ENCODE measurements at places on chromosomes 1 and 21.

- no peak for DNase-seq
Measured at GRCh38 chr21:45463871-45464270, 58.9 kb downstream of the COL18A1 start.

DNA sequence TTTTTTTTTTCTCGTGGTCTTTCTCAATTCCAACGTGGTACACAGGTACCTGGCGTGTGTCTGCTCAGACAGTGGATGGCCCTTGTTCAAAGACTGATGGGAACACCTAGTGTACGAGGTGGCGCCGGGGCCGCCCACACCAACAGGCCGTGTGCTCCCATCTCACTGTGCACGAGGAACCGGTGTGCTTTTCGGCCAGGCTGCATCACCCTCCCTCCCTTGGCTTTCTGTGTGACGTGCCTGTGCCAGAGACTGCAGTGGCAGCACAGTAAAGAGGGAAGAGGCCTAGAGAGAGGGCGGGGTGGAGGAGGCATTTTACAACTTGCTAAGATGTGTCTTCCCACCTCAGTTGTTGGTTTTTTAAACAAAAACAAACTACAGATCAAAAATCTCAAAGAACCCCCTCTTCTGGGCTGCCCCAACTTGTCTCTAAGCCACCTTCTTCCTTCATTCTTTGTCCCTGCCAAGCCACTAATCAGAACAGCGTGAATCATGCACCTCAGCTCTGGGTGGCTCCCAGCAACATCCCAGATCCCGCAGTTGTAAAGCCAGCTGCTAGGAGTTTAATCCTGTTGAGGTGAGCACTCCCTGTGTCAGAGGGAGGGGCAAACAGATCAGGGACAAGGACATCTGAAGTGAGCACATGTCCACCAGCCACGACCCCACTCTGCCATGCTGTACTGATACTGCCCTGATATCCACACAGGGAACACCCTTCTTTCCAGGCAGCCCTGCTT lies 20.7 kb downstream of the IRF2BP2 start:
- no peak for DNase-seq

GRCh38 chr1:232983817-232984567 lies 33.6 kb downstream of the NTPCR start:
- DNase-seq: no peak

DNA sequence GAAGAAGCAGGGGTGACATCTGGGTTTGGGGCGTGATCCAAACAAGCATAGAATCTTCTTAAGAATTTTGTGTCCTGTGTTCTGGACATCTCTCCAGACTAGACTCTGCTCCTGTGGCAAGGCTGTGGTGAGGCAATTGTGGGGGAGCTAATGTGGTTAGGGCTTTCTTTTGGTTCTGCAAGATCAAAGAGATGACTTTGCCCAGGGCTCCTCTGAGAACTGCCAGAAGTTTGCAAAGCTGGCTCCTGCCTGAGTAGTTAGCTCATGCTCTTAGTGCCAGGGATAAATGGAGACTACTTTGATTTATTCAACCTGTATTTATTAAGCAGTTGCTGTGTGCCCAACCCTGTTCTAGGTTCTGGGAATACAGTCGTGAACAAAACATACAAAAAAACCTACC lies 34.0 kb upstream of the CRNN start:
- no peak for DNase-seq

DNA sequence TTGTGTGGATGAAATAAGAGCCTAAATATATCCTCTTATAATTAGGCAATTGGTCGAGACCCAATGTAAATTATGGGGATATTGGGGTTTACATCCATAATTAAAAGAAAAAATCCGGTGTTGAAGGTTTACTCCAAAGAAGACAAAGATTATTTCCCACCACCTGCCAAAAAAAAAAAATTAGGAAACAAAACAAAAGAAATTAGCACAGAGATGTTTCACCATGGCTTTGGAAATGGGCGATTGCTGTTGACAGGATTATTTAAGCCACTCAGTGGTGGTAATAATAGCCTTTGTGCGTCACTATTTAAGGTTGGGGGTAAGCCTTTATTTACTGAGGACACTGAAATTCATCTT lies 585 bp upstream of the GLRX2 start:
- no peak for DNase-seq

GRCh38 chr1:227190321-227190720 lies 128.0 kb downstream of the CDC42BPA start:
- no peak for DNase-seq

DNA sequence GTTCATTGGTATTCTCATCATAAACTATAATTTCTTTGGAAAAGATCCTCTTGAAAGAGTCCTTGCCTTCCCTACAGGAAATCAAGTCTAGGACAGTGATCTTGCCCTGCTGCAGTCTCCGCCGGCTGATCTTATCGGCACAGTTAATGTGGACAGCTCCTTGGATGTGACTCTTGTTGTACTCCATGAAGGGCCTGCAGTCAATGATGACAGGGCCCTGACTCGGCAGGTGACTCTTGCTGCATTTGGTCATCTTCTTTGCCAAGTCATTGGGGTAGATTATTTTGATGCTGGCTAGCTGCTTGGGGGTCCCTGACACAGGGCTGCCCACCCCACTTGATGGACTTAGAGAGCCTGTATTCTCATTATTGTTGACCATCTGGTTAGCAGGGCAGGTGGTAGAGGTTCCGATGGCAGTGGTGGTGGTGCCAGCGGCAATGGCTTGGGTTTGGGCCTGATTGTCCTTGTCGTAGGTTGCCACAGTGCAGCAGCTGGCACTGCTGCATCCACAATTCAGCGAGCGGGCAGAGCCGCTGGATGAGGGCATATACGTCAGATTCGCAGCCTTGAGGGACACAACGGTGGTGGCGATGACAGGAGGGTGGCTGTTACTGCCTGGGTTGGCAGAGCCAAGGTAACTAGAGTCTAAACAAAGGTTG lies 2.7 kb downstream of the DUSP10 start:
- DNase-seq: no peak

DNA sequence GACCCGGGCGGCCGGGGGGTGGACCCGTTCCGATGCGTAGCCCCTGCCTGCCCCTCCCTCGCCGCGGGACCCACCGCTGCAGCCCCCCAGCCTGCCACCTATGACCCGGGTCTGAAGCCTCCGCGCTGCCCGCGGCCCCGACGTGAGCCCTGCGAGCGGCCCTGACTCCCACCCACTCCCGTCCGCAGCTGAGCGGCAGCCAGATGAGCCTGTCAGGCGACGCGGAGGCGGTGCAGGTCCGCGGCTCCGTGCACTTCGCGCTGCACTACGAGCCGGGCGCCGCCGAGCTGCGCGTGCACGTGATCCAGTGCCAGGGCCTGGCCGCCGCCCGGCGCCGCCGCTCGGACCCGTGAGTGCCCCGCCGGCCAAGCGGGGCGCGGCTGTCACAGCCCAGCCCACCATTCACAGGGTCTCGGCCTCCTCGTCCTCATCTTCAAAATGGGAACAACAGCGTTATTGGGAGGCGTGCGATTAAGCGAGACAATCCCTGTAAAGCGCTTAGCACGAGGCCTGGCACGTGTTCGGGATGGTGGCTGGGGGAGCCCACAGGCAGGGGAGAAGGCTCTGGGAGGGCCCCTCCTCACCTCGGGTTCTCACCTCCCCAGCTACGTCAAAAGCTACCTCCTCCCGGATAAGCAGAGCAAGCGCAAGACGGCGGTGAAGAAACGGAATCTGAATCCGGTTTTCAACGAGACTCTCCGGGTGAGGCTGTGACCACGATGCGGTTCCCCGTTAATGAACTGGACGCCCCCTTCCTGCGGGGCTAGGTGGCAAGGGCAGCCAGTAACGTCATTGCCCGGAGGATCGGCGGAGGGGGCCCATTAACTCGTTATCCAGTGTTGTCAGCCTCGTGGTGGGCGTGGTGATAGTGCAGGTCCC lies 8.2 kb downstream of the SYTL1 start:
- no peak for DNase-seq

DNA sequence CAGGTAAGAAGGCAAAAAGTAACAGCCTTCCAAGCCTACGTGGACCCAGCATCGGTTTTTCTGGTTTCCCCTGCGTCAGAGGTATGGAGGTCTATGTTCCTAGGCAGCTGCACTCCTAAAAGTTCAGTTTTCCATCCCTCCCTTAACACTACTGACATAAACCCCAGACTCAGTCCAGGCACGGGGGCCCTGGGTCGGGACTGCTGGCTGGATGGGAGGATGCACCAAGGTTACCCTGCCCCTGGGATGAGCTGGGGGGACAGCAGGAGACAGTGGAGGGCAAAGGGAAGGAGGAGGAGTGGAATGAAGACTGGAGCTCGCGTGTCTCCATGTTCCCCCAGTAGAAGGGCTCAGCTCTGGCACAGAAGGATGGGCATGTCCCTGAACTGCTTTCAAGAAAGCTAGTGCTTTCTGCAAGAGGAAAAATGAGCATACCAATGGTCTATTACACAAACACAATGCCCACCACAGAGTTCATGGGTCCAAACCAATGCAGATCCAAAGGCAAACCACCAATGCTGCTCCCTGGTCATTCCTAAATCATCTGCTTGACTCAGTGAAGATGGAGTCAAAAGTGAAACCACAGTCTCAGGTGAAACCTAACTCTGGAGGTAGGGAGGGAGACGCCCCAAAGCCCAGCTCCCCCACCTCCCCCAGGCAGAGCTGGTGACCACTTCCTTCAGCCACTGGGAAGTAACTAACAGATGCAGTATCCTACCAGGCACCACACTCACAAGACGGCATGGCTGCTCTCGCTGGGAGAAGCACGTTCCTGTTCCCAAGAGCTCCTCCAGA lies 54.9 kb downstream of the CD46 start:
- DNase-seq: no peak

DNA sequence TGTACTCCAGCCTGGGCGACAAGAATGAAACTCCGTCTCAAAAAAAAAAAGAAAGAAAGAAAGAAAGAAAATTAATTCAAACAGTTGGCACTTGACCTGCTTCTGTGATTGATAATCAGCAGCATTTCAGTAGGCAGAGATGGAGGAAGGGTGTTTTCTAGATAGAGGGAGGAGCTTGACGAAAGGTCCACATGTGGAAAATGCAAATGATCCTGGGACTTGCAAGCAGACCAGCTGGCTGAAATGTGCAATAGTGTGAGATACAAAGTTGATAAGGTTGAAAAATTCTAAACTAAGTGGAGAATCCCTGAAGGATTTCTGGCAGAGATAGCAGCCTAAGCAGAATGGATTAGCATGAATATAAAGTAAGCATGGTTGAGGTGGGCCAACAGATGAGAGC lies 4.2 kb downstream of the ELAPOR1 start:
- no peak for DNase-seq

GRCh38 chr1:31152181-31152795 lies 86.8 kb upstream of the PUM1 start:
- no peak for DNase-seq

DNA sequence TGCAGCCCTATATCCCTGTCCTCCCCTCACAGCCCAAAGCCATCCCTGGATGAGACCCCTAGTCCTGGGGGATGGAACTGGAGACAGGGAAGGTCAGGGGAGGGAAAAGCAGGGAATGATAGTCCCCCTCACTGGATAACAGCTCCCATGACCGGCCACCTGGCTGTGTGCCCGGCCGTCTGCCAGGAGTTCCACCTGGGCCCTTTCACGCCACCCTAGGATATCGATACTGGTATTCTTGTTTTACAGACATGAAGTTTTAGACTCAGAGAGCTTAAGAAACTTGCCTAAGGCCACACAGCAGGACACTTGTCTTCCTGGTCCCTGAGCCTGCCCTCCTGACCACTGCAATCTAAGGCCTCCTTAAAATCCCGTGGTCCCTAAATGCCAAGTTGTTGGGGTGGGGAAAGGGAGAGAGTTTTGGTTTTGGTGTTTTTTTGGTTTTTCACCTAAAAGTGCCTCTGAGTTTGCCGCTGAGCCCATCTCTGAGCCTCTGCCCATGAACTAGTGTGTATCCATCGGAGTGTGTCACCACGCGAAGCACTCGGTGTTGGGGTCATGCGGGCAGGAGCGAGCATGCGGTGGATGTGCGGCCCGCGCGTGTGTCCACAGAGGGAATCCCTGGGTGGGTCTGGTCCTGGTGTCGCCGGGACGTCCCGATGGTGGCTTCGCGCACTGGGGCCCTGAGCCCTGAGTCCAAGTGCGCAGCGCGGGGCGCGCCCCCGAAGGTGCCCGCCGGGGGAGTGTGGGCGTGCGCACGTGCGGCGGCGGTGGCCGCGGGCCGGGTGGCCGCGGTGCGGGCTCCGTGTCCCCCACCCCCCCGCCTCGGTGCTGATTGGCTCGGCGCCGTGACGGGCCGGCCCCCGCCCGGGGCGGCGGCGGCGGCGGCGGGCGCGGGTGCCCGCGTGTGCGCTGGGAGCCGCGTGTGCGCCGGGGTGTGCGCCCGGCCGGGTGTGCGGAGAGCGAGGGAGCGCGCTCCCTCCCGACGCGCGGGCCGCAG lies at the start of gene EPHA8:
EPHA8 (plus strand) TSS at position 906 of the 1,000 bp plus-strand sequence. CDS start 147 bp downstream, outside the sequence.
- no peak for DNase-seq

DNA sequence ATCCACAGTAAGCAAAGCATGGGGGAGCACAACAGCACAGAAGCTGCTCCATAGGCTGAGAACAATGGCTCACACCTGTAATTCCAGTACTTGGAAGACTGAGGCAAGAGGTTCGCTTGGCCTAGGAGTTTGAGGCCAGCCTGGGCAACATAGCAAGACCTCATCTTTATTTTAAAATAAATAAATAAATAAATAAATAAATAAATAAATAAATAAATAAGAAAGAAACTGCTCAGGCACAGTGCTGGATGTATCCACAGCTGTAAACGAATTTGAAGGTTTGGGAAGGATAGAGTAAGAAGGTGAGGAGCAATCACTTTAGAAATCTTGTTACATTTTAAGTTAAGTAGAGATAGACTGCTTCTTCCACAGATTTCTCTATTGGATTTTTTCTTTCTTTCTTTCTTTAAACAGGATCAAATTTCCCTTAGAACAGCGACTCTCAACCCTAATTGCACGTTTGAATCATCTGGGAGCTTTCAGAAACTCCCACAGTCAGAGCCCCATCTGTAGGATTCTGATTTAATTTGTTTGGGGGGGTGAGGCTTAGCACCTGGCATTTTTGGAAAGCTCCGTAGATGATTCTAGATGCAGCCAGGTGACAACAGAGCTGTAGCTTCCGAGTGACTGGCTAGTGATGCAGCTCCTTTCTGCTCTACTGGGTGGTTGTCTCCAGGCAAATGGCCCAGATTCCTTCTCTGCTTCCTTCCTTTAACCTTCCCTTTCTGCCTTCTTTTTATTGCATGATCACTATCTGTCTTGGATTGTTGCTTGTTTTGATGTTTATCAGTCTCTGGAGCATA lies 53.5 kb downstream of the S1PR1 start:
- DNase-seq: no peak

- DNase-seq: no peak
Measured at GRCh38 chr1:66276218-66276617, 257.7 kb upstream of the SGIP1 start.

DNA sequence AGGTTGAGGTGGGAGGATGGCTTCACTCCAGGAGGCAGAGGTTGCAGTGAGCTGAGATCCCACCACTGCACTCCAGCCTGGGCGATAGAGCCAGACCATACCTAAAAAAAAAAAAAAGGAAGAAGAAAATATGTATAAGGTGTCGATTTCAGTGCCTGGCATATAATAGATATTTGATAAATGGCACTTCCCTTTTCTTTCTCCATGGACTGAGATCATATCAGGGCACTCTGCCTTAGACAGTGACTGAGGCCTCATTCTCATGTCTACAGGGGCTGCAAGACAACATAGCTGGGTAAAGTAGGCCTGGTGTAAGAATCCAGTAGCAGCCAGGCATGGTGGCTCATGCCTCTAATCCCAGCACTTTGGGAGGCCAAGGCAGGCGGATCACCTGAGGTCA lies 21.2 kb downstream of the PCAT6 start:
- DNase-seq: no peak

All from activated naive CD4-positive, alpha-beta T cell (primary cell).